ENCODE measurements at places on chromosomes 7 and 10. TPM values are rescaled to one million over a fixed set of nuclear protein-coding genes. Genes with fewer than 3 reads are reported as not detected.

- DNase-seq, result no peak
These were observed 2.9 kb downstream of the INPP5A start for GRCh38 chr10:132540456-132540855.

CUBN gene
- total RNA-seq, result 1.7 TPM

DNA sequence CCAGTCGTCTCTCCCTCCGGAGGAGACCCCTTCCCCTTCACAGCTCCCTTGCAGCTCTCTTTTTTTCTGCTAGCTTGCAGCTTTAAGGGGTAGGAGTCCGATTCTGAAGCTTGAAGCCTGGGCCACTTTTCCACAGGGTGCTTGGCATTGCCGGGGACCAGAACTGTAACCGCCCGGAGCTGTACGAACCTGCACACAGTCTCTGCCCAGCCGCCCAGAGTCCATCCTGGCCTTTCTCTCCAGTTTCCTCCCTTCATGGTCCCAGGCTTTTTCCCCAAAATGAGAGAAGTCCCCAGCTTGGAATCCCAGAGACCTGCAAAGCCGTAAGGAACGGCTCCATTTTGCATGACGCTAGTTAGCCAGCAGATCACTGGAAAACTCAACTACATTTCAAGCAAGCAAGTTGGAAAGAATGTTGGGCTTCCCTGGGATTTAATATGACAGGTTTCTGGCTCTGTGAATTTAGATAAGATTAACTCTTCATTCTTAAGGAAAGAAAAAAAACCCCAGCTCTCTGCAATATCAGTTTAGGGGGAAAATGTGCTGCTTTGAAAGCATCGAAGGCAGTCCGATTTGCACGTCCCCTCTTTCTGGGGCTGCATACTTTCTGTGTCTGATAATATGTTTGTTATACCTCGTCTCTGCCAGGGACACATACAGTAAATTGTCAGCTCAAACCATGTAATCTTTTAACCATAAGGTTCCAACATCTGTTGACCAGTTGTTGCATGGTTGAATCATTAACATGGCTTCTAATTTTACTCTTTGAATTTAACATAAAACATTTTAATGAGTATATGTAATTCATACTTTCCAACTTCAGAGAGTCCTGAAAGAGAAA is 190.0 kb upstream of the LYZL2 start:
- DNase-seq, result no peak

- no peak for DNase-seq
These were observed 1.4 kb downstream of the DNAJB12 start for GRCh38 chr10:72353028-72353964.

FOXI2 gene
- total RNA-seq, result 0.05 TPM

DNA sequence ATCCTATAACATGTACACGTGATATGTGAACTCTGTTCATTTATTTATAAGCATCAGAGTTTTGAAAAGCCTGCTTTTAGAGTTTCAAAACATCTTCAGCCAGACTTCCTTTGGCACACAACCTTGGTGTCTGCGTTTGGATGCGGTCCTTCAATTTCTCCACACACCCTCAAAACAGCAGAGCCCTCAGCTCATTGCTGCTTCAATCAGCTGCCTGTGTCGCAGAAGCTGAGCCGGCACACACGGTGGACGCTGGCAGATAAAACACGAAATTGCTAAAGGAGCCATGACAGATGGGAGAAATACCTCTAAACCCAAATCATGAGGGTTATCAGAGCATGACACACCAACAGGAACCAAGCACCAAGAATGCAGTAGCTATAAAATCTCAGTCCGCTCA is 396.4 kb upstream of the AKR1E2 start:
- DNase-seq, result no peak

PRR15 gene
- 0.09 TPM for total RNA-seq
